ENCODE measurements at places on chromosomes 11 and 22. TPM values are rescaled to one million over a fixed set of nuclear protein-coding genes. Genes with fewer than 3 reads are reported as not detected.
A peak's percentile ranks its signal among the peaks of the same experiment; 100 is the strongest.

ARHGAP8 gene
- total RNA-seq: 0.98 TPM

MTFP1 gene
- 6.3 TPM for total RNA-seq

MIOX gene
- total RNA-seq: not detected

OOSP4B gene
- total RNA-seq: not detected

ZBED4 gene
- total RNA-seq: 4.7 TPM

TMEM86A gene
- 5.3 TPM for total RNA-seq

KRTAP5-9 gene
- total RNA-seq: 0.30 TPM

THRSP gene
- total RNA-seq: 48.6 TPM

PRR33 gene
- not detected for total RNA-seq

TESMIN gene
- total RNA-seq: 0.70 TPM

KCNJ5 gene
- total RNA-seq: 0.13 TPM

- DNase-seq: no peak
These were observed 44.0 kb upstream of the RDX start for GRCh38 chr11:110340436-110340835.

DNA sequence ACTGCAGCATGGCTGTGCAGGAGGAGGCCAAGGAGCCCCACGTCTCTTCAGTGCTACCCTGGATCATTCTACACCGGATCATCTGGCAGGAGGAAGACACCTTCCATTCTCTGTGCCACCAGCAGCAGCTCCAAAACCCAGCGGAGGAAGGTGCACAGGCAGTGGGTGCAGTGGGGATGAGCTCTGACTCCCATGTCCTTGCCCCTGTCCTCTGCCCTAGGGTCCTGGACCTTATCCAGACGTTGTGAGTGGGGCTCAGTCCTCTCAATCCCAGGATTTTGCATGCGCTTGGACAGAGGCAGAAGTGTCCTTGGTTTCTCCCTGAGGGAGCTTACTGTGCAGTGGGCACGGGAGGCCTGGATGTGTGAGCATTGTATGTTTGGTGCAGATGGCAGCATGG is 61.3 kb downstream of the CABIN1 start:
- no peak for DNase-seq

DNA sequence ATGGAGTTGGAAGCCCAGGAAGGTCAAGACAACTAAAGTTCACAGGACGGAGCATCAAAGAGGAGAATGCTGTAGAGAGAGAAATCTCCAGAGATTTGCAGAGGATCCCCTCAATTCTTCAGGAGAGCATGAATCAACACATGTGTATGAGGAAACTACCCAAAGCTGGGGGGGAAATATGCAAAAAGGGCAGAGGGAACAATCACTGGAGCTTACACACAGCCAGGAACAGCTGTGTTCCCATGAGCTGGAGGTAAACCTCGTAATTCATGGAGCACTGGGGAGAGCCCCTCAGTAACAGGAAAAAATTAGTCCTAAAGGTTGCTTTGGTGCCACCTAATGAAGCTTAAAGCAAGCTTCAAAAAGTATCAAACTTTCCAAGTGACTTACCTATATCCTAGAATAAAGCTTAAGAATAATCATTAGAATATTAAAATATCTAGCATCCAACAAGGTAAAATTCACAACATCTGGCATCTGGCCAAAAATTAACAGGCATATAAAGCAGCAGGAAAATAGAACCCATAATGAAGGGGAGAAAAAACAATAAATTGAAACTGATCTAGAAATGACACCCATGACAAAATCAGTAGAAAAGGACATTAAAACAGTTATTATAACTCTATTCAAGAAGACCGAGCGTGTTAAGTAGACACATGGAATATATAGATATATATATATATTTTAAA is 134.2 kb downstream of the STK33 start:
- no peak for DNase-seq

DNA sequence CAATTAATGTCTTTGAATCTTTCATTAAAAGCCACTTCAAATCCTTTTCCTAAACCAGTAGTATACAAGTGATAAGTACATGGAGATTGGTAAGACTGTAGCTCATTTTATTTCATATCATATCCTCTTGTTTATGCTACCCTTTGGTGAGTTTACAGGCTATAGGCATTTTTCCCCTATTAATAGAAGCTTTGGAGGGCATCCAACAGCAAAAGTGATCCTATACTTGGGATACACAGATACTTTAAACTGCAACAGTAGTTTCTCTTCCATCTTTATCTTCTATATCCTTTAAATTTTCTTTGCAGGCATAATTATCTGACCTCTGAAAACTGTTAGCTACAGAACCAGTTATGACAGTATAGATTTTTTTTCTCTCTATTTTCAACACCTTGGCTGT is 114.5 kb upstream of the SPON1 start:
- DNase-seq: no peak

- DNase-seq: no peak
These were observed 7.4 kb downstream of the EHD1 start for GRCh38 chr11:64870893-64871466.

DNA sequence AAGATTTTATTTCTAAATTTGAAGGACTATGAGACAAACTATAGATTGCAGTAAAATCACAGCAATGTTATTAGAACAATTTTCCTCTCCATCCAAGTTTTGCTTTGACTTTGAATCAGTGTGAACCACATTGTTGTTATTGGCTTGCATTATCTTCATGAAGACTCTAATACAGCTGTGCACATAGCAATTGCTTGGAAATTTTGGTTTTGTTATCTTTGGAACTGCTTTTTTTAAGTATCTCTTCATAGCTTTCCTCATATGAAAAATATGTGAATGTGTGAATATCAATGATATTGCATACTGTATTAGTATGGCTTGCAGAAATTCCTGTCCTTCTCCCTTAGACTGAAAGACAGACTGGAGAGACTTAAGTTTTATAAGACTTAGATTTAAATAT is 666.6 kb downstream of the LUZP2 start:
- no peak for DNase-seq

- DNase-seq: no peak
These were observed 16.7 kb upstream of the UCP3 start for GRCh38 chr11:74025467-74026166.

DNA sequence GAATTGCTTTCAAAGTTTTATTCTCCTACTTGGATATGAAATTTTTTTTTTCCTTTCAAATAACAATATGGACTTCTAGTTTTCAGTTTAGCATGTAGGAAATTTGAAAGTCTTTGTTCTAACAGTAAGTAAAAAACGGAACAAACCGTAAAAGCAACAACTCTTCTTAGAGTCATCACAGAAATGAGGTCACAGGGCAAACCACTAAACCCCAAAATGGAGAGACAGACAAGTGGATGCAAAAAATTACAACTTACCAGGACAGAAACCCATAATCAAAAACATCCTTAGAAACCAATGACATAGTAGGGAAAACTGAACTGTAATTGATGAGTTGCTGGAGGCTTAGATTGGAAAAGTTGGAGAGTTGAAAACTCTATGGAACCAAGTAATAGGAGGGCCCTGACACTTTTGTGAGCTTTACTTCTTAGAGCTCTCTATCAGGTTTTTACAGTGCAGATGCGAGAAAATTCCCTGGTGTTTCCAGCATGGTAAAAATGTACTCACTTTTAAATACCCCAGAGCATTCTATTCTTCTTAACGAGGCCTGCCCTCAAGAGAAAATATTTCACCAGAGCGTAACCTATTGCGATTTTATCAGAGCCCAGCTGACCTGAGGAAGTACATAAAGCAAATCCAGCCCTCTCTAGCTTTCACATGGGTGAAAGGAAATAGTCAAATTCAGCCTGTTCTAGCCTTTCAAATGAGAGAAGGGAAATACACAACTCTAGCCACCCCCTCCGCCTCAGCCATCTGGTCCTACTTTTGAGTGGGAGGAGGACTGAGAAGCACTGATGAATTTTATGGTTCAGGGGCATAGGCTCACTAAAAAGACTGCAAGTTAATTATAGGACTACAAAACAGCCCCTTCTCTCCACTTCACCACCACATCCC is 39.1 kb downstream of the CASP12 start:
- DNase-seq: no peak

DNA sequence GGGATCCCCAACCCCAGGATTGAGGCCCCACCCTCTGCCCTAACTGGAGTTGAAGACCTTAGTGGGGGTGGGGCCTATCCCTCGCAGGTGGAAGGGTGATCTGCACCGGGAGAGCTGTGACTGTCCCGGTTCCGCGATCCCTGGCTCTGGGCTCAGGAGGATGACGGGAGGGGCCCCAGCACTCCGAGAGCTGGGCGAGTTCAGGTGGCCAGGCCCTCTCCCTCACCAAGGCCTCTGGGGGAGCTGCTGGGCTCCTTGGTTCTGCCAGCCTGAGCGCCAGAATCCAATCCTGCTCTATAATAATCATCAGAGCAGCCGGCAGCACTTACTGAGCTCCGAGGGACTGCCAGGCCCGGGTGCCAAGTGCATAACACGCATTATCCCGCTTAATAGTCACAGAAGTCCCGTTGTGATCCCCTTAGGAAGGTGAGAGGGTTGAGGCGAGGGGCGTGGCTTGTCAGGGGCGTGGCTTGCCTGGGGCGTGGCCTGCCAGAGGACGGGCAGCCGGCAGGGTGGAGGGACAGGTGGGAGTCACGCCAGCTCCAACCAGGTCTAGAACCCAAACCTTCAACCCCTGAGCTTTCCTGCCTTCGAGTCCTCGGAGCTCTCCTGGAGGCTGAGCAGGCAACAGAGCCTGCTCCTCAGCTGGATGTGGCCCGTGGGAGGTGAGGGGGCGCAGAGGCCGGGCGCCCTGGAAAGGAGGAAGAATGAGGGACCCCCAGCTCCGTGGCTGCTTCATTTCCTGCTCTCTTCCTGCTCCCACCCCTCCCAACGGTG is 7.3 kb upstream of the SYT7 start:
- DNase-seq: no peak

GRCh38 chr11:113532697-113533424 is 57.7 kb upstream of the DRD2 start:
- DNase-seq: peak; percentile 67

- DNase-seq: no peak
These were observed 57.6 kb downstream of the KCNC1 start for GRCh38 chr11:17792161-17792560.

DNA sequence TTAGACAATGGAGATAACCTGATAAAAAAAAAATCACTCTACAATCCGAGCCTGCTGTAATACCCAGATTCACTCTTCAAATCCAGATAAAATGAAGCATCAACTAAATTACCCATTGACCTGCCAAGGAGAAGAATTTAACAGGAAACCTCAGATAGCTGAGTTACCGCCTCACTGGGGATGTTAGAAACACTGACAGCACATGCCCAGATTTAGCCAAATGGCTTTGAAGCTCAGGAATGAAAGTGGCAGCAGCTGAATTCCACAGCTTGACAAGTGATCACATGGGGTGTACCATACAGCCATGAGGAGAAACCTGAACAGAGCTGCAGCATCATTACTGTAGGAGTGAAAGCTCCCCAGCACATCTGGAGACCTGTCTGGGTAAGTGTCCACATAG is 807.6 kb downstream of the DLG2 start:
- no peak for DNase-seq

DNA sequence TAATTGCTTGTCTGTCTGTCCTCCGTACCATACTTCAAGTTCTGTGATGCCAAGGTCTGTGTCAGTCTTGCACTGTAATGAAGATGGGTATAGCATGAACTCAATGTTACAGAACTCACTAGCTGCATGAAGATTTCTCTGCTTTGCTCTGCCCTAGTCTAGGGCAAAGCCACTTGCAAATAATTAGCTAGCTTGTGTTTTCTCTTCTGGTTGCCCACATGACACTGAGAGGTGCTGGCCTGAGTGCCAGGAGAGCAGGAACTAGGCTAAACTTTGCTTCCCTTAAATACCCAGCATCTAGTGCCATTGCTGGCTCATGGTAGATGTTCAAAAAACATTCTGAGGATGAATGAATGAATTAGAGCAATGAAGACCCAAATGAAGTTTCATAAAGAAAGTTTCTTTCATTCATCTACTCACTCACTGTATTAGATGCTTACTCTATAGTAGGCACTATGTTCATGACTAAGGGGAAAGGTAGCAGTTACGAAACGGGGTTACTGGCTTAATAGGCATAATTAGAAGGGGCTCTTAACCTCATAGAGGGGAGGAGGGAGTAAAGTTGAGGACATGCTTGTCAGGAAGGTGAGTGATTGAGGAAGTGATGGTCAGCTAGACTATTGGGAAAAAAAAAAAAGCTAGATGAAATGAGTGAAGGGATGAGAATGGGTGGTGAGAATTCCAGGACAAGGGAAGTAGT is 4.4 kb upstream of the ENDOD1 start:
- DNase-seq: no peak

GRCh38 chr11:45860348-45860747 is 13.1 kb downstream of the CRY2 start:
- DNase-seq: no peak

GRCh38 chr11:75524665-75525432 is 892 bp downstream of the GDPD5 start:
- DNase-seq: no peak

GRCh38 chr11:47642099-47642855 is at the start of gene MTCH2:
MTCH2 (minus strand) TSS chr11:47642559; CDS start chr11:47642465, 94 bp downstream.
- DNase-seq: peak; percentile 97

GRCh38 chr11:95684170-95684569 is 105.4 kb downstream of the FAM76B start:
- no peak for DNase-seq

GRCh38 chr22:37018815-37019308 is 385 bp downstream of the TST start:
- DNase-seq: peak; percentile 64

GRCh38 chr11:20014067-20014402 is 146.2 kb downstream of the DBX1 start:
- DNase-seq: no peak
